ENCODE measurements at places on chromosomes 1 and 21.

GRCh38 chr1:39652105-39652504, 12.7 kb upstream of the HEYL start:
- DNase-seq: peak; percentile 47

DNA sequence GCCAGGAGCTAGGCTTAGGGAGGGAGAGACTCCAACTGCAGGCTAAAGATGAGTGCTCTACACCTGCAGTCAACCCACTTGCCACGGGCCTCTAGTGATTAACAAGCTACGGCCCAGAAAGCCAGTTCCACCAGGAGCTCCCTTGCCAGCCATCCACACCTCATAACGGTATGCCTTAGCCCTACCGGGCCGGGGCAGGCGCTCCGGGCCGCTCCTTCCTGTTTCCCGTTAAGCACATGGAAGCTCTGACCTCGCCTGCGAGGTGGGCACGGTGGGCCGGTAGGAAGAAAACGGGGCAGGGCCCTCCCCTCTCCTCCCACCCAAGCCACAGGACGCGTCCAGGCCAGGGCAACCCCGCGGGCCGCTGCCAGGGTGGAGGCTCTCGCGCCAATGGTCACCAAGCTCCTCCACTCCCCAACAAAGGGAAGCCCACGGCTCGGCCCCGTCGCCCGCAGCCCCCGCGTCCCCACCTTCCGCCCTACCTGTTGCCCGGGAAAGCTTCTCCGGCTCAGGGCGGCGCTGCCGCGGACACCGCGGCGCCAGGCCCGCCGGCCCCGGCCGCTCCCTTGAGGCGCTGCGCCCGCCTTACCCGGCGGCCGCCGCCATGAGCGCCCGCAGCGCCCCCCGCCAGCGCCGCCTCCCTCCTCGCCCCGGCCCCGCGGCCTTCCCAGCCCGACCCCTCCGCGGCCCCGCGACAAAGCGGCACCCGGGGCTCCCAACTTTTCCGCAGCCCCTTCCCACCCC, 627 bp downstream of the CERS2 start:
- DNase-seq: peak; percentile 53

DNA sequence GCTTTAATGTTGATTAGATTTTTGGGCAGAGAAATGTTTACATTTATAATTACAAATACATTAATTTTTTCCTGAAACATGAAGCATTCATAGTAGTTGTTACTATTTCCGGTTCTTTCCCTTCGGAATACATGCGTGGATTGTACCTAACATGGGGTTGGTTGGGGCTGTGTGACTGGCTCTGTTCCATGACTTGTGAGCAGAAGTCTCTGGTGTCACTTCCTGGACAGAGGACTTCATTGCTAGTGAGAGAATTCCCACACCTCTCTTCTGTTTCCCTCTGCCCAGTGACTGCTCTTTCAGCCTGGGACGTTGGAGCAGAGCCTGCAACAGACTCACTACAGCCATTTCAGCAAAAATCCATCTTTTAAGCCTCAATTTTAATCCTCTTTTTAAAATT, 231.4 kb downstream of the GRIK1 start:
- DNase-seq: peak; percentile 20

DNA sequence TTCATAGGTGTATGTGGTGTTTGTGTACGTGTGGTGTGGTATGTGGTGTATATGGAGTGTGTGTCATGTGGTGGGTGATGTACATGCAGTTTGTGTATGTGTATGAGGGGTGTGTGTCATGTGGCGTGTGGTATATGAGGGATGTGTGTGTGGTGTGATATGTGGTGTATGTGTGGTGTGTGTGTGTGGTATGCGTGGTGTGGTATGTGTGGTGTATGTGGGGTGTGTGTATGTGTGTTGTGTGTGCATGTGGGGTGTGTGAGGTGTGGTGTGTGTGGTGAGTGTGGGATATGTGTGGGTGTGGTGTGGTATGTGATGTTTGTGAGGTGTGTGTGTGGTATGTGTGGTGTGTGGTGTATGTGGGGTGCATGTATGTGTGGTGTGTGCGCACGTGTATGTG, 272.4 kb downstream of the PCP4 start:
- DNase-seq: no peak

- no peak for DNase-seq
Observed at GRCh38 chr1:111281411-111281810, 9.2 kb upstream of the CHIA start.

GRCh38 chr1:69991644-69992043, 213.7 kb downstream of the LRRC40 start:
- DNase-seq: no peak

GRCh38 chr21:34858559-34858958, 189.8 kb downstream of the CLIC6 start:
- DNase-seq: no peak

- no peak for DNase-seq
Observed at GRCh38 chr1:228865627-228866330, 130.5 kb downstream of the RHOU start.

DNA sequence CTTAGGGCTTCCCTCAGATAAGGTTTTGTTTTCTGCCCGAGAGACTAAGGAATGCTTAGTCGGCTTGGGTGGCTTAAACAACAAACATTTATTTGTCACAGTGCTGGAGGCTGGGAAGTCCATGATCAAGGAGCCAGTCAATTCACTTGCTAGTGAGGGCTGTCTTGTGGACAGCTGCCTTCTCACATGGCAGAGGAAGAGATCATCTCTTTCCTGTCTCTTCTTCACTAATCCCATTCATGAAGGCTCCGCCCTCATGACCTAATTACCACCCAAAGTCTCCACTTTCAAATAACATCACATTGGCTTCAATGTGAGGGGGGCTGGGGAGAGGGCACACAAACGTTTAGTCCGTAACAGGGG, 50.5 kb upstream of the IL12RB2 start:
- no peak for DNase-seq

DNA sequence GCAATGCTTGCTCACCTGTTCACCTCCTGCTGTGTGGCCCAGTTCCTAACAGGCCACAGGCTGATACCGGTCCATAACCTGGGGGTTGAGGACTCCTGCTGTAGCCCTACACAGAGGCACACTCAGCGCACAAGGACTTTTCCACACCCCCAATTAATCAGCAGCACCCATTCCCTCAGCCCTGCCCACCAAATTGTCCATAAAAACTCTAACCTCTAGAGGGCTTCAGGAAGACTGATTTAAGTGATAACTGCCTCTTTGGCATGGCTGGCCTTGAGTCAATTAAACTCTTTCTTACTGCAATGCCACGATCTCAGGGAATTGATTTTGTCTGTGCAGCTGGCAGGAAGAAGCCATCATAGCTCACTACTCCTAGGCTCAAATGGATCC, 71.3 kb upstream of the MUTYH start:
- DNase-seq: no peak

- DNase-seq: no peak
Observed at GRCh38 chr1:179146911-179147310, 65.0 kb downstream of the TOR3A start.

GRCh38 chr1:236100799-236101198, 35.9 kb upstream of the NID1 start:
- DNase-seq: no peak

- DNase-seq: no peak
Observed at GRCh38 chr1:58818075-58818474, 34.2 kb upstream of the JUN start.

- DNase-seq: no peak
Observed at GRCh38 chr1:9808459-9808858, 15.3 kb downstream of the CLSTN1 start.

DNA sequence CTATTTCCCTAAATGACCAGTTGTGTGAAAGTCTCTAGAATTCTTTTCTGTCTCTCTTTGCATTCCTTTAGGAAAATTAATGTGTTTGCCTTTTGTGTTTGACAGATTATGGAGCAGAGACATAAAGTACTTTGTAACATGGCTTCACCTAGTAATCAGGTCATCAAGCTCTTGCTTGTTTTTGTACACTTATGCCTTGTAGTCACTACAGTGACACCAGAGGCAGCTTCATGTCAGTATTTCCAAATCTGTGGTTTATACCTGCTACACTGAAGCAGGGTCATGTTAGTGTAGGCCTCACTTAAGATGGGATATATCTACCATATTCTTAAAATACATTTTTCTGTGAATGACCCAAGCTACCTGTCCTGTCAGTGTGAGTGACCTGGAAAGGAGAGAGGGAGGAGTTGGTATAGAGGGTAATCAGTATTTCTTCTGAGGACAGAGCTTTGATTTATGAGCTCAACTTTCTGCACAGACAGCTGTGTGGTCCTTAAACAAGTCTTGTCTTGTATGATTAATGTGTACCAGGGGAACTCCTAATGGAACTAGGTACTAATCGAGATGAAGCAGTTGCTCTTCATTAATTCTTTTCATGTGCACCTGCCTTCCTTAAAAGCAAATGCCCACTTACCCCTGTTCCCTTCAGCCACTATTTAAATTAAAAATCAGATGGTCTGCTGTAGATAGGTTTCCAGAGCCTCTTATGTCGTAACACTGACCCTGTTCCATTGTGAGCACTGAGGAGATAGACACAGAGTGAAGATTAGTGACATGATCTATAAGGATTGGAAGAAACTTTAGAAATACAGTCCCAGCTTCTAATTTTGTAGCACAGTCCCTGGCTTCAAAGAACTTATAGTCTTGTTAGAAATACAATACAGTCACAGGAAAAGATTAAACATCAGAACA, 45.7 kb downstream of the MACO1 start:
- no peak for DNase-seq

- DNase-seq: no peak
Observed at GRCh38 chr21:32812035-32812434, 40.5 kb upstream of the PAXBP1 start.

DNA sequence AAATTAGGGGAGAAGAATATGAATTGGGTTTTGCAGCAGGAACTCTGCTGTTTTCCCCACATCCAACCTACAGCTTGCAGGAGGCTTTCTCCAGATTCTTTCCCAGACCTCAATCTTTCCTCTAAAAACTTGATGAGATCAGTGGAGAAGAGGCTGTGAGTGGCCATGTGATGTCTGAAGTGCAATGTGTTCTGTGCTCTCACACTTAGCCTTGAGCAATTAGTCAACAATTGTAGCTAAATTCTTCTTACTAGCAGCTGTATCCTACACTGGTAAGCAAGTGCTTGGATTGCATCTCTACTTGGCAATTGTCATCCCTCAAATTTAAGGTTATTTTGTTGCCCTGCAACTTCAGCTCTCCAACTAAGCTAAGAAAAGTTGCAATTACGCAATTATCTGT, 807.3 kb upstream of the RGS18 start:
- DNase-seq: no peak

Data from femur (tissue), 1 donor.